ENCODE measurements at places on chromosomes 6 and 20.

GRCh38 chr6:52820198-52820597 is 16.6 kb upstream of the GSTA1 start:
- no peak for DNase-seq

DNA sequence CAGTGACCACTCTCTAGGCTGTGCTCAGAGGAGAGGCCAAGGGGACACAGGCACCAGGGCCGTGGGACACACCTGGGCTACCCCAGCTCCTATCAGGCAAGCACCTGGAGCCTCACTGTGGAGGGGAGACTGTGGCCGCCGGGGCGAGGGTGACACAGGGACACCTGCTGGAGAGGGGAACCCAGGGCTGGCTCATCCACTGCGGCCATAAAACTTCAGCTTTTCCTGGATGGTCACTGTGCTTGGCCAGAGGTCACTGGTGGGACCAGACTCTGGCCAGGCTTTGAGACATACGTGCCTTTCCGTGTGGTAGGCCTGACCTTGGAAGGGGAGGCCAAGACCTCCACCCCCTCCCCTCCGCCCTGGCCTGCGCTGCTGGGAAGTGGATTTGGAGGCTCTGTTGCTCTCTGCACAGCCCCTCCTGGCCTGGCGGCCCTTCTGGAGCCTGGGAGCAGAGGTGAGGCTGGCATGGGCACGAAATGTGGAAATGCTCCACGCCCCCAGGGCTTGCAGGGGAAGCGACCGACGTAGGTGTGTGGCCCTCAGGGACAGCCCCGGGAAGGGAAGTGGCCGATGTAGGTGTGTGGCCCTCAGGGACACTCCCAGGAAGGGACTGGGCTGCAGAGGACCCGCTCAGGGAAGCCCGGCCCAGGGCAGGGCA is 42.9 kb upstream of the BHLHE23 start:
- no peak for DNase-seq

GRCh38 chr6:26109772-26110171 is 22.5 kb downstream of the HFE start:
- no peak for DNase-seq

DNA sequence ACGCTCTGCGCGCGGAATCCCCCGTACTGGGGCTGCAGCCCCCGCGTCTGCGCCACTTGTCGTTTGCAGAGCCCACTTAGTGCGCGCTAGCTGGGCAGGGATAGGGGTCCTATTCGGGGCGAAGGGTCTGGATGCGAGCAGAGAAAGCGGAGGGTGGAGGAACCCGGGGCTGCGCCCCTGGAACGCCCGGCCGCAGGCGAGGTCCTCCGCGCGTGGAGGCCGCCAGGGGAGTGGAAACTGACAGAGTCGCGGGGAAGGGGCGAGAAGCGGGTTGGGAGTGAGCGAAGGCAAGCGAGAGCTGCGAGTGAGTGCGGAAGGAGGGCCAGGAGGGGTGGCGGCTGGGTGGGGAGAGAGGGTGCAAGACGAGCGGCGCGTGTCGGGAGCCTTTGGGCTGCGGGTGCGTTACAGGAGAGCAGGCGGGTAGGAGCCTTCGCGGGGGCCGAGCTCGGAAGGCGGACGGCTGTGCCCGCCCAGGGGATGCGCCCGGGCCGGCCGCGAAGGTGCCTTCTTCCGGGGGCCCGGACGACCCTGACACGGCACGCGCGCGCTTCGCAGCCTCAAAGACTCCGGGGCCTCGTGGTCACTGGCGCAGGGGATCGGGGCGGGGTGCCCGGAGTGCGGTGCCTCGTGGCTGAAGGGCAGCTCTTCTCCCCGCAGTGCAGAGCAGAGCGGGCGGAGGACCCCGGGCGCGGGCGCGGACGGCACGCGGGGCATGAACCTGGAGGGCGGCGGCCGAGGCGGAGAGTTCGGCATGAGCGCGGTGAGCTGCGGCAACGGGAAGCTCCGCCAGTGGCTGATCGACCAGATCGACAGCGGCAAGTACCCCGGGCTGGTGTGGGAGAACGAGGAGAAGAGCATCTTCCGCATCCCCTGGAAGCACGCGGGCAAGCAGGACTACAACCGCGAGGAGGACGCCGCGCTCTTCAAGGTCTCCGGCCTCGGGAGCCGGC is 1.2 kb downstream of the IRF4 start:
- no peak for DNase-seq

- no peak for DNase-seq
Measured at GRCh38 chr6:129704708-129705107, 5.3 kb downstream of the ARHGAP18 start.

DNA sequence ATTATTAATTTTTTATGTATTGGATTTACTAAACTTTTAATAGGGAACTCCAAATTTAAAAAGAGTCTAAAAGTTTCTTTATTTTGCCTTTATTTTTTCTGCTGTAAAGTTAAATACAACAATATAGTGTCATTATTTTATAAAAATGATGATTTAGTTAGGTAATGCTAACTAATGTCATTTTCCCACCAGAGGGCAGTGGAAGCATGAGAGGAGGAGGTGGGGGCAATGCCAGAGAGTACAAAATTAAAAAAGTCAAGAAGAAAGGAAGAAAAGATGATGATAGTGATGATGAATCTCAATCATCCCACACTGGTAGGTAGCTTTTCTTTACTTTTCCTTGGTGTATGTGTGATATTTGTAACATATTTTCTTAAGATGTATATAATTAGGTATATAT is 20.2 kb upstream of the FHL5 start:
- DNase-seq = no peak

- no peak for DNase-seq
Measured at GRCh38 chr6:69589626-69590025, 207.2 kb downstream of the LMBRD1 start.

- DNase-seq = no peak
Measured at GRCh38 chr6:111282515-111282914, 195.2 kb downstream of the SLC16A10 start.

DNA sequence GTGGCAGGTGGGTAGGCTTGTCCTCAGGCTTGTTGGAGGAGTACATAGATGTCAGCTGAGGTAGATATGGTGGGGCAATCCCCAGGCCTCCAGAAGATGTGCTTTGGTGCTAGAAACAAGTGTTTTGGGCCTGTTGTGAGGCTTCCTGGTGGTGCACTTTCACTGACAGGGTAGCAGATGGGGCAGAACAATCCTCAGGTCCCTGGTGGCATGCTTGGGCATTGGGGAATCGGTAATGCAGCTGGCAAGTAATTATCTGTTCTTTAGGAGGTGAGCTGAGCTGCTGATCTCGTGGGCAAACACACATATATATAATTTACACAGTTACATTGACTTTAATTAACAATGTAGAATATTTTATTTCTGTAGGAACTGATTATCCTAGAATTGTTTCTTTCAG is 458.7 kb downstream of the BMP2 start:
- DNase-seq = no peak

Measured in GM12878 (cell line).